Lower leg skin (tissue), 4 donors: ENCODE measurements at places on chromosomes 12 and 14. TPM values are rescaled to one million over a fixed set of nuclear protein-coding genes. Genes with fewer than 3 reads are reported as not detected.

- DNase-seq = no peak
Observed at GRCh38 chr12:123886931-123887582, 85.6 kb downstream of the CCDC92 start.

DNA sequence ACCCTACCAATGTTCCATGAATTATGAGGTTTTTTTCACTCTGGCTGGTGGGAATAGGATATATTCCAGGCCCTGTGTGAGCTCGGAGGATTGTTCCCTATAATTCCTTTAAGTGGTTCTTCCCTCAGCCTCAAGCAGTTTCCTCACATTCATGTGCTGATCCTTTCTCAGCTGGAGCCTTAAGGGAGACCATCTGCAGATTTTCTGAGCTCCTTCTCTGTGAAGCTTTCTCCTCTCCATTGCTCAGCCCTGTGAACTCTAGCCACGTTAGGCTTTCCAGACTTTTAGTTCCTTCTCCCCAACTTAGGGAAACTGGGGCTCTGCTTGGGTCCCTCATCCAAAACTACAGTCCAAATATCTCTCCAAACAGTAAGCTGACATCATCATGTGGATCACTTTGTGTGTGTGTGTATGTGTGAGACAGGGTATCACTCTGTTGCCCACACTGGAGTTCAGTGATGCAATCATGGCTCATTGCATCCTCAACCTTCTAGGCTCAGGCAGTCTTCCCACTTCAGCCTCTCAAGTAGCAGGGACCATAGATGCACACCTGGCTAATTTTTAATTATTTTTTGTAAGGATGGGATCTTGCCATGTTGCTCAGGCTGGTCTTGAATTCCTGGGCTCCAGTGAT is 219.5 kb upstream of the OTX2 start:
- DNase-seq = no peak

DNA sequence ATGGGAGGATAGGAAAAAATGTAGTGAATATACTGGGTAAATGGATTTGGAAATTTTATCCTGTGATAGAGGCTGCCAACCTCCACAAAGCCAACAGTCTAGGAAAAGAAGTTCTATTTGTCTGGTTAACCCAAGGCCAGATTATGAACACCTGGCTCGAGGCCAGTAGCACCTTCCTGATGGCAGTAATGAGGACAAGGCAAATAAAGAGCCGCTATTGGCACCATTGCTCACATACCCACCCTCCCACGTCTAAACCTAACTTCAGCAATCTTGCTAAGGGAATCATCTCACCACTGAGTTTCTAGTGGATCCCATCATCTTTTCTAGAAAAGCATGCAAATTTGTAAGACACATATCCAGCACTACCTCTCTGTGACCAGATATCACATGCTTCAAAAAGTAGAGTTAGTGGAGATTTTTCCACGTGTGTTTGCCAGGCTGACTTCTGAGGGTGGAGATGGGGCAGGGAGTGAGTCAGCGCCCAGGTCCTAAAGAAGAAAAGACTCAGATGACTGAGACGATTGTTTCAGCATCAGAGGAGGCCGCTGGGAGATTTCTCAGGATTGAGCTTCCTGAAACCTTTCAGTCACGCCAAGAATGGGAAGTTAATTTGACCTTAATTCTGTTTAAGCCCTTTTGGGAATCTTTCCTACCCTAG is 362.9 kb downstream of the EMP1 start:
- DNase-seq = no peak

- DNase-seq = no peak
Observed at GRCh38 chr14:67618617-67619063, 1.1 kb upstream of the ARG2 start.

CIDEB gene
- 23.0 TPM for total RNA-seq
